LHCN-M2 (cell line): ENCODE measurements at places on chromosomes 6 and 20. TPM values are rescaled to one million over a fixed set of nuclear protein-coding genes. Genes with fewer than 3 reads are reported as not detected.

DNA sequence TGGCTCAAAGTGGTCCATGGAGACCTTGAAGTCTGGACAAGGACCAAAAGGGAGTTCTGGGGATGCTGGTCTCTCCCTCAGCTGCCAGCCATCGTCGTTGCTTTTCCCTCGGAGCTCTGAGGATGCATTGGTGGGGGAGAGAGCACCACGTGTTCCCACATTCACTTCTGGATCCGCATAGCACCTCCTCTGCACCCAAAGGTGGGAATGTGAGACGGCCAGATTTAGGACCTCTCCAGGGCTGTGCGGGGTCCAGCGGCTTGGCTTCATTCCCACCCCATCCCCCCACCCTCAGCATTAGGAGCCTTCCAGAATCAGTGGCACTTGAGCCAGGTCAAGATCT is 1.1 kb downstream of the EPB41L1 start:
- no peak for DNase-seq

DNA sequence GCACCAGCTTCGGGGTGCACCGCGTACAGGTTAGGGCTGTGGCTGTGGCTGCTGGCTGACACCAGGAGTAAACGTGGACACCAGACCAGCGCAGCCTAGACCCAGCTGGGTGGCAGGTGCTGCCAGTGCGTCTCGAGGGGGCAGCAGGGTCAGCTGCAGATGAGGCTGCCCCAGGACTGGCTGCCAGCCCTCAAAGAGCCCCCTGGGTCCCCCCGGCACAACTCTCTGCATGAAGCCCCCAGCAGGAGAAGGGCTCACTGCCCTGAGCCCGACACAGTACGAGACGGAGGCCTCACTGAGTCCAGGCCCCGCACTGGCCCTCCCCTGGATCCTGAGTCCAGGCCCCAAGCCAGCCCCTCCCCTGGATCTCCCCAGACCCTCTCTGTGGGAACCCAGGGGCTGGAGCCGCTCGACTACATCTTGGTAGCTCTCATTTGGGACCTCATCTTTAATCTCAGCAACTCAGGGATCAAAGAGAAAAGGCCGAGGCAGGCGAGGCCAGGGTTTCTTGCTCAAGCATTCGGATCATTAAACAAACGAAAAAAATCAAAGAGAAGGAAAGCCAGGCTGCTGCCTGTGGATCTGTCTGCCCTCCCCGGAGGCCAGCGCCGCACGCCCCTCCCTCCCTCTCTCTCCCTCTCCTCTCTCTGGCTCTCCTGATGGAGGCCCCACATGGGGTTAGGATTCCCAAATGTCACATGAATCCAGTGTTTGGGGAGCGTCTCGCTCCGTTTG is 7.0 kb upstream of the NKAIN4 start:
- no peak for DNase-seq

DNA sequence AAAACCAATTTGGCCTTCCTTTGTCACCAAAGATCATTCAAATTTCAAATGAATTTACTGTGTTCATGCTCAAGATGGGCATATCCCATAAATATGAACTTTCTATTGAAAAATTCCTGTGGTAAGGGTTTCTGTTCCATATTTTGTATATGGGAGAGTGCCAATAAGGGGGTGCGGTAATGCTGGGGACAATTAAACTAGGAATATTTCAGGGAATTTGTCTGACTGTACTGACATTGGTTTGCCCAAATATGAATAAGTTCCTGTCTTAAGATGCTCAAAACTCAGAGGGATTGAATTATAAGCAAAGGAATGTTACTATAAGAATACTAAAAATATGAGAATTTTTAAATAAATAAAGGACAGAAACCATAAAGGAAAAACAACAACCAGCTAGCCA is 553.0 kb upstream of the MARCKS start:
- no peak for DNase-seq

DNA sequence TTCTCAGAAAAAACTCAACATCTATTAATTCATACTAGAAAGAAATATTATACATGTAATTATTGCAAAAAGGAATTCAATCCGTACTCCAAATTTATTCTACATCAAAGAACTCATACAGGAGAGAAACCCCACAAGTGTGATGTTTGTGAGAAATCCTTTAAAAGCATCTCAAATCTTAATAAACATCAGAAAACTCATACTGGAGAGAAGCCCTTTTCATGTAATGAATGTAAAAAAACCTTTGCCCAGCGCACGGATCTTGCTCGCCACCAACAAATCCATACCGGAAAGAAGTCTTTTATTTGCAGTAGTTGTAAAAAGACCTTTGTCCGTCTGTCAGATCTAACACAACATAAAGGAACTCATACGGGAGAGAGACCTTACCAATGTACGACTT is 22.0 kb downstream of the ZNF334 start:
- no peak for DNase-seq

DNA sequence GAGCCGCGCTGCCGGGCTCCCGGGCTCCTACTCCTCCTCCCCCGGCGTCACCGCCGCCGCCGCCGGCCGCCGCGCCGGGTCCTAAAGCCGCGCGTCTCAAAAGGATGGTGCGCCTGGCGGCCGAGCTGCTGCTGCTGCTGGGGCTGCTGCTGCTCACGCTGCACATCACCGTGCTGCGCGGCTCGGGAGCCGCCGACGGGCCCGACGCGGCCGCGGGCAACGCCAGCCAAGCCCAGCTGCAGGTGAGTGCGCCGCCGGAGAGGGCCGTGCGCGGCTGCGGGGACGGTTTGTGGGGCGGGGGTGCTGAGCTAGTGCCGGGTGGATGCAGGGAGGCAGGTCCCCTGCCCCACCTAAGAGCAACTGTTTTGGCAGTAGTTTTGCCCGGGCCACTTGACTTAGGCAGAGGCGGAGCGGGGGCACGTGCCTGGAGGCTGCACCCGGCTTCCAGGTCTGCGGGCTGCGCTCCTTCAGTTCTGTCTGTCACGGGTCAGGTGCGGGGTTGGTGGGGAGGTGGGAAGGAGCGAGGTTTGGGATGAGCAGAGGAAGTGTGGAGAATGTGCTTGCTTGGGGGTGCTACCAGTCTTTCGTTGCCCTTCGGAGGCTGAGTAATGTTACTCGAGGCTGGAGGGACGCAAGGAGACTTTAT is 722 bp downstream of the ISM1 start:
- DNase-seq, result peak; percentile 55

PCSK2 gene
- not detected in 2 replicates for total RNA-seq

PXT1 gene
- 0.06 TPM in 1 of 2 replicates, not detected in the other for total RNA-seq

HSPA12B gene
- total RNA-seq, result not detected in 2 replicates

IMPG1 gene
- total RNA-seq, result not detected in 2 replicates
